ENCODE measurements at places on chromosomes 16 and 17.

DNA sequence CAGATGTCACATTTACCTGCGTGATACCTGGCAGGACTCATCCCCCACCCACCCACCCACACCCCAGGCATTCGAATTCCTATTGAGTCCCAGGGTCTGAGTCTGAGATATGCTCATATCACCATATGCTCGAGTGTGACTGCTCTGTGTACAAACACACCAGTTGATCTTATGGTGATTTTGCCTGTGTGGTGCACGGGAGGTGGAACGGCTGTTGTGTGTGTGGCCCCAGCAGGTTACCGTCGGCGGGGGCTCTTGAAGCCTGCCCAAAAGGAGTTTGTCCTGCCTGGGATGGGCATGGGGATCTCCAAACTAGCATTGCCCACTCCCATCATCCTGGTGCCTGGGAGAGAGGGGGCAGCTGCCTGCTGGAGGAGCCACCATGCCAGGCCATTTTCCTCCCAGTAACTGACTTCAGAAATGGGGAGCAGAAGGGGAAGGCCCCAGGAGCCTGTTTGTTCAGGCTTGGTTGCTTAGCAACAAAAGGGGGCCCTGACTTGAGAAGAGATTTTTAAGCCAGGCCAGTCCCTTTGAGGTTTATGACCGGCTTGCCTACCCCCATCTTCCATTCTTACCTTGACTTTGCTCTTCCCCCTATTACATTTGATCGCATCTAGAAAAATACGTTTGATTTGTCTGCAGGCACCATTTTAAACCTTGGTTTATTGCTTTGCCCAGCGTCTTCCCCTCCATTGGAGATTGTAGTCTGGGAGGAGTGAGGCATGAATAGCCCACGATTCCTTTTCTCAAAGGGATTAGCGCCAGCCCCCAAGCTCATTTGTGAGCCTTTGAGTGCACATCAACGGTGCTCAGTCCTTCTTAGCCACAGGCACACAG is 217.7 kb downstream of the CCDC182 start:
- no peak for DNase-seq

- DNase-seq: no peak
Measured at GRCh38 chr17:50187394-50187725, 14.1 kb downstream of the COL1A1 start.

GRCh38 chr17:72984926-72985325 is 107.6 kb downstream of the SLC39A11 start:
- DNase-seq: no peak

GRCh38 chr16:49580751-49581303 is 207.2 kb downstream of the C16orf78 start:
- peak; percentile 9 for DNase-seq

DNA sequence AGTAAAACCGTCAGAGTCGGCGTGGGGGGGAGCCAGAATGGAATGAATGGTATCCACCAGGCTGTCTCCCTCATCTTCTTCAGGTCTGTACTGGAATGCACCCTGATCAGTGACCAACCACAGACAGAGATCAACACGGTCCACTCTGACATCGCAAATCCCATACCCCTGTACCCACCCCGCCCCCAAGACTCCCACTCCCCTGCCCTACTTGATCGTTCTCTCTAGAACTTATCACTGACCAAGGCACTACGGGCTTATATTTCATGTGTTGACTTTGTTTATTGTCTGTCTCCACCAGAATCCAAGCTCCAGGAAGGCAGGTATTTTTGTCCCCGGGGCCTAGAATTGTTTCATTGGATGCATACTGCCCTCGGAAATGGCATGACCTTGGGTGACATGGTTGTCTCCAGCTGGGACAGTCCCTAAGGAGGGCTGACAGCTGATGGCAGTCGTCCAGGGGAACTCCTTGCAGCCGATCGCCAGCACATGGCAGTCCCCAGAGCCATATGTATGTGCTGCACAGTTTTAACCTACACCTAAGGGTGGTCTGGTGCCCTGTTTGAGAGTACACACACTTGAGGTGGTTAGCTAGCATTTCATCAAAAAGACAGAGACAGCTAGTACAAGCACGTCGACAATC is 526 bp upstream of the MFSD6L start:
- DNase-seq: no peak

DNA sequence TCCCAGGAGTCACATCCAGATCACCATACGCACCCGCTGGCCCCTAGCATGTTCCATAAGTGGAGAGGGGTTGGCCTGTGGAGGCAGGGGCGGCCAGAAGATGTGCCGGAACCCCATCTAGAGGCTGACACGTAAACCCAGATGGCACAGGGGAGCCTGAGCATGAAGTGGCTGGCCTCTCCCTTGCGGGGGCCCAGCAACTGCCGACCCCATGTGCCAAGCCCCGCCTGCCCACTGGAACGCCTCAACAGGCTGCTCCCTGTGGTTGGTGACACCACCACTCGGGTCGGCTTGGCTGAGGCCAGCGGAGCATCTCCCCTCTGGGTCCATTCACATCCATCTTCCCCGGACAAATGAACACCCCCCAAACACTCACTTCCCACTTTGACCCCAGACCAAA is 9.5 kb downstream of the BCAR1 start:
- DNase-seq: no peak

- DNase-seq: no peak
Measured at GRCh38 chr17:67125924-67126323, 81.6 kb downstream of the CACNG1 start.

GRCh38 chr16:83098536-83098935 is 471.8 kb downstream of the CDH13 start:
- DNase-seq: no peak

DNA sequence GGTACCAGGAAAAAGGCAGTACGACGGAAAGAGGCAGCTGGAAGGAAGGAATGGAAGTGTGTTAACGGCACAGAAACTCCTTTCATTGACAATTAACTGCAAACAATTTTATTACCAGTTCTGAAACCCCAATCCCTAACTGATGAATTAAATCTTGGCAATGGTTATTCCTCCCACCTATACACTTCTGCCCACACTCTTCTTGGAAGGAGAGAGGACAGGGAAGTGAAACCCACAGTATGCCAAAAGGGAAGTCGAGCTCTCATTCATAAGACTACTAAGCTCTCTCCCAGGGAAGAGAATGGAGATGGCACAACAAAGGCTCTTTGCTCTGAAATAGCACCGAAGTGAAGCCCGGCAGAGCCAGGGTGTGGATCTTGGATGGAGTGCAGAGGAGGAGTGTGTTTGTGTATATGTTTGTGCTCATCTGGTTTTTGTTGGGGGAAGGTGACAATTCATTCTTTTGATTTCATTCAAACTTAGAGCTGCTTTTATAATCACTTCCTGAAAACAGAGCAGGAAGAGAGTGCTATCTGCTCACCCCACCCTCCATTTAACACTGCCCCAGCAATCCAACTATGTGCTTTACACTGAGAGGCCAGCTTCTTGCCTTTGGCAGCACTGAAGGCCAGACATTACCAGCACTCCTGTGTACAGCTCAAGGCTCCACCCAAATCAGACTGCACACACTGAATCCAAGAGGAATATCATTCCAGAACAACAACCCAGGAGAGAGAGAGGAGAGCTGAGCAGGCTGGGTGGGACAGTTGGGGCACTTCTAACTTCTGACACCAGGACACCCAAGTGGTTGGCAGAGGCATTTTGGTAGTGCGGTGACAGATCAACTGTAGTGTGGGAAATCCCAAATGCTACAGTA is 68.7 kb downstream of the HIC1 start:
- no peak for DNase-seq

- DNase-seq: peak; percentile 65
Measured at GRCh38 chr17:76506408-76507345, 5.5 kb upstream of the RHBDF2 start.

- DNase-seq: peak; percentile 21
Measured at GRCh38 chr17:74566132-74566753, 1.1 kb downstream of the CD300H start.

- no peak for DNase-seq
Measured at GRCh38 chr17:50916026-50916707, 50.0 kb upstream of the TOB1 start.

GRCh38 chr17:18226284-18226945 is 980 bp downstream of the LLGL1 start:
- DNase-seq: no peak

DNA sequence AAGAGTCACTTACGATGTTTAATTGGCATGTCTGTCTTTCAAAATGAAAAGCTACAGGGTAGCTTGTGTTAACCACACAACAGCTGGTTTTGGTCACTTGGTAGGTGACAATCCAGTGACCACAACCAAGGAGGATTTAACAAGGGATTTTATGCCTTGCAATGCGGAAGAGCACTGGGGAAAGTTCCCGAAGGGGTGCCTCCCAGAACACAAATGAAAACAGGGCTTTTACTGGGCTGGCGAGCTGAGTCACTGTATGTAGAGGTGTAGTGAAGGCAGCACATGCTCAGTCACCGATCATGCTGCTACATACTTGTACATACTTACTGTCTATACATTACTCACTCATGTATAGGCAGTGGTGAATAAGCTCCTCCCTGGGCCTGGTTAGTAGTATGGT is 483.5 kb downstream of the CDH13 start:
- DNase-seq: no peak

DNA sequence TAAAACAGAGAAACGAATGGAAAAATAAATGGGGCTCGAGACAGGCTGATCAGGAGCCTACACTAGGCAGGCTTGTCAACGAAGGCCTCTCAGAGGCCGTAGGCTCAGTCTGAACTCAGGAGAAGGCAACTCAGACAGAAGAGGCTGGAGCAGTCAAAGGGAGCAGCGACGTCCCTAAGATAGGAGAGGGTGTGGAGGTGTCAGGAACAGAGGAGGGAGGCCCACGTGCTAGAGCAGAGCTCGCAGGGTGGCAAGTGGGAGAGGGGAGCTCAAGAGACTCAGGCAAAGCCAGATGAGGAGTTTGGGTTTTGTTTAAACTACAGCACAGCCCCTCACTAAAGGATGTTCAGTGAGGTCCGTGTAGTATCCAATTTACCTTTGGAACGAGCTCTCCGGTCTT is 32.7 kb downstream of the LRRC75A start:
- no peak for DNase-seq

DNA sequence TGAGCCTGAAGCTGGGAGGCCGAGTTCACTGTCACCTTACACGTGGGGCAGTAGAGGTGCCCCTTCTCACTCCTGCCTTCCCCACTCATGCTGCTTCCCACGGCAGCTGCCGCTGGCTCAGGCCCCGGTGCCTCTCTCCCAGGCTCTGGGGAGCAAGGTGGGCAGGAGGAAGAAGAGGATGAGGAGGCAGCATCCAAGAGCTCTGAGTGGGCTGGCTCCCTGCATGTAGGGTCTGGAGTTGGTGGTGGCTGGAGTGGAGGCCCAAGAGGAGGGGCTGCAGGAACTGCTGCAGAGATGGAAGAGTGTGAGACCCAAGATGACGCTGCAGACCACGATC is 8.9 kb downstream of the NKIRAS2 start:
- DNase-seq: no peak

GRCh38 chr16:3071655-3072054 is 6.2 kb downstream of the IL32 start:
- DNase-seq: no peak

DNA sequence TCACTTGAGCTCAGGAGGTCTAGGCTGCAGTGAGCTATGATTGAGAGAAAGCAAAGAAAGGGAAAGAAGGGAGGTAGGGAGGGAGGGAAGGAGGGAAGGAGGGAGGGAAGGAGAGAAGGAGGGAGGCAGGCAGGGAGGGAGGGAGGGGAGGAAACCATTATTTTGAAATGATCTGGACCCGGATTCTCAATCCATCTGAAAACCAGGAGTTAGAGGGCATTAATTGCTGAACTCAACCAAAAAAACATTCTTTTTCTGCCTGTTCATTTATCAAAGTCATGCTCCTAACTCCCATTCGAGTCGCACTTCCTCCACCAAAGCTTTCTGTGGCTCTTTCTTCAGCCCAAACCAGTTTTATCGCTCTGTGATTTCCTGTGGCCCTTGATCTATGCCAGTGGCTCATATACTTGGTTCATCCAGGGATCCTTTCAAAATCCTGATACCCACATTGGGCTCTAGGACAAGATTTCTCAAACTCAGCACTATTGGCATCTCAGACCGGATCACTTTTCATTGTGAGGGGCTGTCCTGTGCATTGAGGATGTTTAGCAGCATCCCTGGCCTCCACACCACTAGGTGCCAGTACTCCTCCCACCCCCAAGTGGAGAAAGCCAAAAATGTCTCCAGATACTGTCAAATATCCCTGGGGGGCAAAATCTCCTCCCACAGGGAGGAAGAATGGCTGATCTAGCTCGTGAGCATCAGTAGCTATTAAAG is 38.2 kb downstream of the CMTM4 start:
- DNase-seq: no peak

DNA sequence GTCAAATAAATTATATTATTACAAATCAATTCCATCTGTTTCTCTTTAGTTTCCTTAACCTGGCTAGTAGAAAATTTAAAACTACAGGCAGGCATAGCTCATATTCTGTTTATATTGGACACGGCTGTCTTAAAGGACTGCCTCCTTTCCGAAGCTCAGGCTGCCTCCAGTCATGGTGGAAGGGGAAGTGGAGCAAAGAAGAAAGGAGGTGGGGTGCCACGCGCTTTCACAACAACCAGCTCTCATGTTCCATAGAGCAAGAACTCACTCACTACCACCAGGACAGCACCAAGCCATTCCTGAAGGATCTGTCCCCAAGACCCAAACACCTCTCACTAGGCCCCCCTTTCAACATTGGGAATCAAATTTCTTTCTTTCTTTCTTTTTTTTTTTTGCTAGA is 149.3 kb upstream of the KCNJ18 start:
- no peak for DNase-seq

DNA sequence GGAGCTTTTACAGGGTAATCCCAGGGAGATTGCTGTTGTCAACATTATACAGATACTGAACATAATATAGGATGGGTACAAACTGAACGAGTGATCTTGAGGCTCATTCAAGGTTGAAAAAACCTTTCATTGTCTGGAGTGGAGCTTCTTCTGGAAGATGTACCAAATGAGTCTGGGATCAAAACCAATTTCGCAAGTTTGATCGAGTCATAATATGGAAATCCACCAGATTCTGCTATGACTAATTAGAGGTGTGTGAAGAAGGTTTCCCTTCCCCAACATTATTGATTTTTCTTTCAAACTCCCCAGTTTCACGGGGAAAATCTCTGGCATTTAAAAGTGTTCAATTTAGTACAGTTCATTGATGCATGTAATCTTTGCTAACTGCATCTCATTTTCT is 324.1 kb downstream of the ZFHX3 start:
- no peak for DNase-seq

DNA sequence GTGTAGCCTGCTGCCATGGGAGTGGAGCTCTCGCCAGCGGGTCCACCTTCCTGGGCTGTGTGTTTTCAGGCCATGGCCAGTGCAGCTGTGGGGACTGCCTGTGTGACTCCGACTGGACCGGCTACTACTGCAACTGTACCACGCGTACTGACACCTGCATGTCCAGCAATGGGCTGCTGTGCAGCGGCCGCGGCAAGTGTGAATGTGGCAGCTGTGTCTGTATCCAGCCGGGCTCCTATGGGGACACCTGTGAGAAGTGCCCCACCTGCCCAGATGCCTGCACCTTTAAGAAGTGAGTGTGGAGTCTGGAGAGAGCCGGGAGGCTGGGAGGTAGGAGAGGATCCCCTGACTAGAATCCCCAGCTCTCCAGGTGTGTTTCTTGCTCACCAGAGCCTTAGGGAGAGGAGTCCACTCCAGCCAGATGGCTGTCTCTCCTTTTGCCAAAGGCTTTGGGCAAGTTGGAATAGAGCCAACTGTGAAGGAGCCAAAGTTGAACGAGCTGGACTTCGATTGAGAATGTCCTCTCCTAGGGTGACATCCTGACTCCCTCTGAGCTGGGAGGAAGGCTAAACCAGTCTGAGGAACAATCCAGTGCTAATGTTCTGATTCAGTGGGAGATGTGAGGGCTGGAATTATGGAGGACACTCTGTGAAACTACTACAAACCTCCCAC is 24.4 kb upstream of the EFCAB13 start:
- DNase-seq: no peak

GRCh38 chr16:71250461-71251235 is 20.1 kb upstream of the HYDIN start:
- no peak for DNase-seq

- peak; percentile 41 for DNase-seq
Measured at GRCh38 chr16:81694494-81695280, 84.4 kb upstream of the PLCG2 start.
